ENCODE measurements at places on chromosomes 11 and 22.

- no peak for DNase-seq
Observed at GRCh38 chr11:32500001-32500400, 64.7 kb upstream of the WT1 start.

- DNase-seq, result no peak
Observed at GRCh38 chr11:75306529-75306928, 44.9 kb downstream of the ARRB1 start.

GRCh38 chr11:117180661-117181585, 2.4 kb downstream of the SIDT2 start:
- peak; percentile 71 for DNase-seq

GRCh38 chr11:64126371-64126770, 39.5 kb downstream of the MACROD1 start:
- no peak for DNase-seq

DNA sequence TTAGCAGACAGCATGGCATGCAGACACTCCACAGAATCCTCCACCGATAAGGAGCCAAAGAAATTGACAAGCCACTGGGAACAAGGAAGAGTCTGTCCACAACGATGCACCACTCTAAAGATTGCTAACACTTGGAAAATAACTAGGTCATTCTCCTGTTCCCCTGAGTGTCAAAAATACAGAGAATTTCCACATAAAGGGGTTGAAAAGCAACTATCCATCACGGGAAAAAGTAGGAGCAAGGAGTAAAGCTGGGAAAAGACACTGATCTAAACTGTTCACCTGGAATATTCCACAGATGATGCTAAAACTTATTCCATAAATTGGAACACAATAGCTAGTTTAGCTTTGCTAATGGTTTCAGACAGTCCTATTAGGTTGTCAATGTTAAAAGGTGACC, 47.0 kb upstream of the SLC25A1 start:
- no peak for DNase-seq

DNA sequence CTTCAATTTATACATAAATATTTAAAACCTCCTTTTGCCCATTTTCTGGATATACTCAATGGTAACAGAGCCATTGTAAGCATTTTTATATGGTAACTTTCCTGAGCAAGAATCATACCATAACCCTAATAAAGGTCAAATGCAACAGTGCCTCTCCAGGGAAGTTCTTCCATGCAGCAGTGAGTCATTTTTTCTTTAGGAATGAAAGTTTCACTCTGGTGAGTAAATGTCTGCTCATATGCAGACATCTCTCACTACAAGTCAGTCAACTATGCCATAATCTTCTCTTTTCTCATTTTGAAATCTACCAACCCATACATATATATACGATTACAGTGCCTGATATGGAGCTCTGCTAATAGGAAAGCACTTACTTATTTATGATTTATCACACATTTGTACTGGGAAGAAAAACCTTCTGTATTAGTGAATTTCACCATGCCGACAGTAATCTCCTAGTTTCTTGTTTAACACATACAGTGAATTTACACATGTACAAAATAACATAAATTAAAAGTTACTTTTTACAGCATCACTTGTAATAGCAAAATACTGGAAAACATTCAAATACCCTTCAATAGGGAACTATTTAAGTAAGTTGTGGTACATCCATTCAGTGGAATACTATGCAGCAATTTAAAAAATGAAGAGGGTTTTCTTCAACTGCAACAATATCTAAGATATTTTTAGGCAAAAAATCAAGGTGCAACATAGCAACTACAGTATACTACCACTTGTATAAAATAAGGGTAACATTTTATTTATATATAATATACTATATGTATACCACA, 16.0 kb downstream of the STK33 start:
- DNase-seq, result no peak

GRCh38 chr11:71138737-71139425, 113.5 kb downstream of the SHANK2 start:
- DNase-seq, result no peak

DNA sequence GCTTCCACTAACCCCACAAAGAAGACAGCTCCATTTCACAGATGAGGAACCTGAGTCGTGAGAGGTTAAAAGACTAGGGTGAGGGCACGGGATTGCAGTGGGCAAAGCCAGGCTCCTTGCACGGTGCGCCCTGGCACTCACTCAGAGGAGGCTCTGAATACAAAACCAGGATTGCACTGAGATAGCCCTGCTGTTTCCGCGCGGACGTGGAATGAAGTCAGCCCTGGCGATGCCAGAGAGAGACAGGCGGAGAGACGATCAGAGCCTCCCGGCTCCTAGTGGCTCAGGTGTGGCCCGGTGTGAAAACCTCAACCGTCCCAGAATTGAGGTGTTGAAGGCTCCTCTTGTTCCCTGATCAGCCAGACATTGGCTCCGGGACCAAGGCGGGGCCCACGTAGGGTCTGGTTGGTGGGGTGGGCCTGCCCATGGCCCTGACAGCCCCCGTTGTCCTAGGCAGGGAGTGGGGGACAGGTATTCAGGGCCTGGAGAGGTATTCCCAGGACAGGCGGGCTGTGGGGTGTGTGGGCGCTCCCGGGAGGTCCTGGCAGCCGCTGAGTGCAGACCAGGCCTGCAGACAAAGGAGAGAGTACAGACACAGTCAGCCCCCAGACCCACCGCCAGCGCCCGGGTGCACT, 43.1 kb upstream of the LINC01488 start:
- no peak for DNase-seq

DNA sequence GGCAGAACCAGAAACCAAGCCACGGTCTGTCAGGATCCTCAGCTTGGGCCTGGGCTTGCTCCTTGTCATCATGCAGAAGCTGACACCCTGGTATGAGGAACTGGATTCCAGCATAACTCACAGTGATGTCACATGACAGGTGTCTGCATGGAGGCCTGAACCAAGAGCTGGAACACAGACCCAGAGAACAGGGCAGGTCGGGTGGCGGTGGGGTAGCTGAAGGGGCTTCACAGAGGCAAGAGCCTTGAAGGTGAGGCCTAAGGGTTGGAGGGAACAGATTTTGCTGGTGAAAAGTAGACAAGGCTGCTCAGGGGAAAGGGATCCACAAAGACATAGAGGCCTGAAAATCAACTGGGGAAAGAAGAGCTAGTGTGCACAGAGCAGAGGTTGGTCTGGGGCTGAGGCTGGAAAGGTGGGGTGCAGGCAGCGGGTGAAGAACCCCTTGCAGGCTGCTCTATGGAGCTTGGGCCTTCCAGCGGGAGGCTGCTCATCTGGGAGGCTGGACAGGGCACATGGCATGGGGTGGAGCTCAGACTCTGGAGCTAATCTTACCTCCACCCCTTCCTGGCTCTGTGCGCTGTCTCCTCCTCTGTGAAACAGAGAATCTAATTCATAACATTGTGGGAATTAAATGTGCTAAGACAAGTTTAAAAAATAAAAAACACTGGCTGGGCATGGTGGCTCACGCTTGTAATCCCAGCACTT, 18.4 kb upstream of the RPS3 start:
- no peak for DNase-seq

- DNase-seq, result no peak
Observed at GRCh38 chr11:95404370-95404769, 173.4 kb upstream of the SESN3 start.

GRCh38 chr22:37033605-37034430, 14.3 kb downstream of the MPST start:
- no peak for DNase-seq

- DNase-seq, result peak; percentile 75
Observed at GRCh38 chr22:31089160-31090100, 8.3 kb downstream of the SMTN start.

DNA sequence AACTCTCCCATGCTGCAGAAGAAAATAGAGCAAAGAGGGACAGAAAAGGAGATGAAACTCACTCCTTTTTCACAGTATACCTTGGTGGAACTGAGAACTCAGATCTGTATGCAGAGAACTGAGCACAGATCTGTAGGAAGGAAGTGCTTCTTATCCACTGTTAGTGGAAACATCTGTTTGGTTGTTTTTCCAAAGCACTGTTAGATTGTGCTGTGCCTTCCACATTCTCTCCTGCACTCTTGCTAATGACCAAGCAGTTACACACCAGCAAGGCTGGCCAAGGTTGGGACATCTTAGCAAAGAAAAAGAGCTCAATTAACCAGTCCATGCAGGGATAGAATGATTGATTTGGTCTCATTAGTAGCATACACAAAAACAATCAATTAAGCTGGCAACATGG, 20.1 kb upstream of the SIK2 start:
- DNase-seq, result no peak

DNA sequence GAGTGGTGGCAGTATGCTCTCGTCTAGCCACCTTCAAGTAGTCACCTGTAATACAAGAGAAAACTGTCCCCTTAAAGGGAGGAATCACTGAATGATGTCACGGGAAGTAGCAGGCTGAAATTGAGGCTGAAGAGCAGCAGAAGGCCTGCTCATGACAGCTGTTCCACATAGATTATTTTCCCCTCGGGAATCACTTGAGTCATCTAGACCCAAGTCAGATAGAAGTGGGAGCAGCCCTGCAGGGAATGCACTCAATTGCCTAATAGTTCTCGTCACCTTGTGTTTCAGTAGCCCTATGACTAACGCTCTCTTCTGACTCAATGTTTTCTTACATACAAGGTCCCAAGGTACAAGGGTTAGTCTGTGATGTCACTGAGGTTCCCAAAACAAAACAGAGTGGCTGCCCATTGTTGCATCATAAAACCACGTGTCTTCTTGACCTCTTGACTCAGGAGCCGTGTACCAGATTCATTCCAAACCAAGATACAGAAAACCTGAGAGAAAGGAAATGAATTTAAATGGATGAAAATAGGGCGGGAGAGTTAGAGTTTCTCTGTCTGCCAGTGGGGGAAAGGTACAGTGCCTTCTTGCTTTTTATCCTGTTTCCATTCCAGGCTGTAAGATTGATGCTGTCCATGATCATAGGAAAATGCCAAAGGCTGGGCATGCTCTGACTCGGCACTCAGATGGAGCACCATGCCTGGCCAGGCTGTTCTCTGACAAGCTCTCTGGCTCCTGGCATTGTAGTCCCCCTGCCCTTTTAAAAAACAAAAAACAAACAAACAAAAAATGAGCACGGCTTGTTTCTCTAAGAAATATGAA, 21.6 kb upstream of the C11orf96 start:
- DNase-seq, result peak; percentile 92

DNA sequence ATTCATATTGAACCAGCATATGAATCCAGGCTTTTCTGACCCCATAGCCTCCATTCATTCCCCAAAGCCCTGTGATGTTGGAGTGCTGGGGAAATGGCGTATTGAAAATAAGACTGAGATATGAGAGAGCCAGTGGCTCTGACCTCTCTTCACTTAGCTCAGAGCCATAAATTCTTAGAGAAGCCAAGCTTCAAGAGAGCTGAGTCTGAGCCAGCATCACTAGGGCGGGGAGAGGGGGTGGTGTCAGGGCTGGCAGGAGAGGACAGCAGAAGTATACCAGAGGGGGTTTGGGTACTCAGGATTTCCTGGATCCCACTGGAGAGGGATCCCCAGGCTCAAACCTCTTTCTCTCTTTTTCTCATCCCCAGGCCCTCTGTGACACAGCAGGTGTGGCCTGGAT, 16.7 kb upstream of the MOGAT2 start:
- no peak for DNase-seq

DNA sequence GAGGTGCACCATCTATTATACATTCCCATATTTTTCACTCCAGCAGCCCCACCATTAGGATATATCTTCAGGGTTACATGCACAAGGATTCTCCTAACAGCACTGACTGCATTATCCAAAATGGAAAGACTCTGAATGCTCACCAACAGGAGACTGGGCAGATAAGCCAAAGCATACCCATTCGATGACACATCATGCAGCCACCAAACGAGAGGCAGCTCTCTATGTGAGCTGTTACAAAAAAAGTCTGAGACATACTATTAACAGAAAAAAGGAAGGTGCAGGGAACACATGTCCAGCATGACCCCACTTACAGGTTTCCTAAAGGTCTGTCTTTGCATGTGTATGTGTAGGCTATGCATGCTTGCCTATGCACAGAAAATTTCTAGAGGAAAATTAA, 12.4 kb upstream of the SERPIND1 start:
- no peak for DNase-seq

- DNase-seq, result peak; percentile 51
Observed at GRCh38 chr11:63614136-63614671, at the start of gene PLAAT3. Gene PLAAT3 (minus strand): TSS chr11:63614433. CDS start chr11:63614014, 419 bp downstream.

All from hepatic stellate cell (primary cell).